ENCODE measurements at places on chromosomes 11 and 22.
A peak's percentile ranks its signal among the peaks of the same experiment; 100 is the strongest.

DNA sequence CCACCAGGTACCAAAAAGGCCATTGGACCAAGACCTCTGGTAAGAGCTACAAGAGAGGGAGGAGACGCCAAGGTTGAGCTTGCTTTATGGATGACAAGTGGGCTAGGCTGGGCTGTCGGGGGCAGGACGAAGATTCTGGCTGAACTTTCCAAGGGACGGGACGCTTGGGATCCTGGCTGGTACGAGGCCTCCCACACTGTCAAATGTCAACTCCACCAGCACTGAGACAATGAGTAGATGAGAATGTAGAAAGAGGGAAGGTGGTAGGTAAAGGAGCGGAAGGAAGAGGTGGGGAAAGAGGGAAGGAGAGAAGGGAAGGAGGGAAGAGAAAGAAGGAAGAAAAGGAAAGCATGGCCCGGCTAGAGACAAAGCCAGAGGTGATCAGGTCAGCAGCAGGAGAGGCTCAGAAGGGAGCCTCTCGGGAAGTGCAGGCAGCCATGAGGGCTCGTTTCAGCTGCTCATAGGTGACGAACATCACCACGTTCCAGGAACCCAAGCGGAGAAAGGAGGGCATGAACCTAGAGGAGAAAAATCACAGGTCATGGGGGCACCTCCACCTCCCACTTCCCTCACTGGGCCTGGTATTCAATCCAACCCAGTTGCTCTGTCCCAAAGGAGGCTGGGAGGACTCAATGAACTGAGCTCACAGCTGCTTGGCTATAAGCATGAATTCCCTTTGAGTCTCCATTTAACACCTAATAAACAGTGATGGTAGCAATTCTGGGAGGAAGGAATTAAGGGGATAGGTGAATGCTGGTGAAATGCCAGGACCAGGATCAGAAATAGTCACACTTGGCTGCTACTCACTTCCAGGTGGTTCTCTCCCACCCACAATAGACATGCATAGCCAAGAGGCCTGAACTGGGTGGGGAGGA, 7.8 kb downstream of the UCP2 start:
- DNase-seq = no peak

DNA sequence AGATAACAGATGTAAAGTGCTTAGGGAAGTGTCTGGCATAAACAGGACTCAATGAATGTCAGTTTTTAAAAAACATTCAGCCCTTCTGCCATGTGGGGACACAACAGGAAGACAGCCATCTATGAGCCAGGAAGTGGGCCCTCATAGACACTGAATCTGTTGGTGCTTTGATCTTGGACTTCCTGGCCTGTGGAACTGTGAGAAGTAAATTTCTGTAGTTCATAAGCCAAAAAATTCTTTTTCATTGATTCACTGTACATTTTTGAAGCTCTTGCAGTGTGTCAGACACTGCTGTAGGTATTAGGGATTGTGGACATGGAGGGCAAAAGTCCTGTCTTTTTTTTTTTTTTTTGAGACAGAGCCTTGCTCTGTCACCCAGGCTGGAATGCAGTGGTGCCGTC, 188.6 kb downstream of the HIPK3 start:
- no peak for DNase-seq

GRCh38 chr11:8262552-8263108, 1.0 kb downstream of the LMO1 start:
- peak; percentile 74 for DNase-seq

- DNase-seq = no peak
Measured at GRCh38 chr11:2796508-2797113, 89.0 kb downstream of the CDKN1C start.

GRCh38 chr11:19524171-19524671, 188.4 kb upstream of the NAV2 start:
- DNase-seq = peak; percentile 65
